MCF 10A (cell line): ENCODE measurements at places on chromosomes 2 and 18.

- no peak for DNase-seq
These were observed 49.0 kb downstream of the SETBP1 start for GRCh38 chr18:44729631-44730101.

- peak; percentile 14 for DNase-seq
These were observed 17.0 kb downstream of the ARHGAP28 start for GRCh38 chr18:6746386-6746960.

GRCh38 chr2:234885886-234886285, 65.9 kb upstream of the SH3BP4 start:
- no peak for DNase-seq

GRCh38 chr18:58632552-58632951, 3.7 kb upstream of the ALPK2 start:
- DNase-seq: no peak

DNA sequence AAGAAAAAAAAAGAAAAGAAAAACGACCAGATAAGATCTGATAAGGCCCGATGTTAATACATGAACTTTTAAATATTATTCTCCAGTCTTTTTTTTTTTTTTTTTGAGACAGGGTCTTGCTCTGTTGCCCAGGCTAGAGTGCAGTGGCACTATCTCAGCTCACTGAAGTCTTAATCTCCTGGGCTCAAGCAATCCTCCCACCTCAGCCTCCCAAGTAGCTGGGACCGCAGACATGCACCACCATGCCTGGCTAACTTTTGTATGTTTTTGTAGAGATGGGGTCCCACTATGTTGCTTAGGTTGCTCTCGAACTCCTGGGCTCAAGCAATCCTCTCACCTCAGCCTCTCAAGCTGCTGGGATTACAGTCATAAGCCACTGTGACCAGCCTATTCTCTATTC, 1.6 kb downstream of the ABCG5 start:
- no peak for DNase-seq

DNA sequence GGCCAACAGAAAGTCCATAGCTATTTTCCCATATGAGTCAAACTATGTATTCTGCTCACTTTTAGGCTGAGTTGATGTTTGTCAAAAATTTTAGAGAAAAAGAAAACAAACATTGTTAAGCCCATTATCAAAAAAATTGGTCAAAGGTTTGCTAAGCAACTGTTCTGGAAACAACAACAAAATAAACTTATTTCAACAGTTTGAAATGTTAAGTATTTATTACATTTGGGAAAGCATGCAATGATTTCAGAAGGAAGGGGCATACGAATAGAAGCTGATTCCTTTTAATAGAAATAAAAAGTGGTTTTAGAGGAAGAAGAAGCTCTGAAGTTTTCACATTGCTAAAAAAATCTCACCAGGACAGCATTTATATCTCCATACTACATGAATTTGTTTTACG, 1837.5 kb upstream of the CELF4 start:
- no peak for DNase-seq

GRCh38 chr2:83565181-83565580, 893.9 kb downstream of the SUCLG1 start:
- no peak for DNase-seq

DNA sequence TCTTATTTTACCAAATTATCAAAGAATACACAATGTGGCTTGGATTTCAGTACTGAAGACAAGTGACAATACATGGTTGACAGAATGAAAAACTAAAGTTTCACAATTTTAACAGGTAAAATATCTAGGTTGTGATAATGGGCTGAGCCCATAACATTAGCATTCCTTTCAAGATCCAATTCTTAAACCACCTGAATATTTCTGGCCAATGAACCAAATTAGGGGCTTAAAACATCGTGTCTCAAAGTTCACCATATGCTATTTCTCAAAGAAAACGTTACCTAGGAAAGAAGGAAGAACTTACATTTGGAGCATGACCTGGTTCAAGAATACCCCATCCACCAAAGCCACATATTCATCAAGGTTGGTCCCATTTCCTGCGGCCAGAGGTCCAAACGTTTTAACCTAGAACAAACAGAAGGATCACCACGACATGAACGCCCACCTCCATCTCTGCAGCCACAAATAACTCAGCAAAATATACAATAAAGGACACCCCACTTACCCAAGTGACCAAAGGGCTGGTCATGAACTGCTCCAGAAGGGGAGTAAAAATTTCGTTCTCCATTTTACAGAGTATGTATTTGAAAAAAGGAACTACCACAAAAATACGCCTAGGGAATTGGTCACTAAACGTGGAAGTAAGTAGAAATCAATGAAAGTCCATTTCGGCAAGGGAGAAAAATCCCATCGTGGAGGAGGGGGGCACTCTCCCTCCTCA, 984 bp downstream of the CCDC88A start:
- DNase-seq: peak; percentile 36

- DNase-seq: no peak
These were observed 249.3 kb upstream of the MYT1L start for GRCh38 chr2:2580341-2580740.

DNA sequence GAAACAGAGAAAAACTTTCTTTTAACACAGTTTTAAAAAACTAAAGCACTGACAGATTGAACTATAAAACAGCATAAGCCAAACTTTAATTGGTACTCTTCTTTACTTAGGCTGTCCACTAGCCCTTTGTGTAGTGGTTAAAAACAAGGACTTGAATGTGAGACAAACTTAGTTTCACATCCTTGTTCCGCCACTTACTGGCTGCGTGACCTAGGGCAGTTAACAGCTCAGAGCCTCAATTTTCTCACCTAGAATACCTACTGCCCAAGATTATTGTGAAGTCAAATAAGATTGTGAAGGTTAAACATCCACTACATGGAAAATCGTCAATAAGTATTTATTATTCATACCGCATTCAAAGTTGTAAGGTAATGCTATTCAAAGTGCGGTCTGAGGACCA, 2.0 kb downstream of the WDR35 start:
- DNase-seq: no peak

GRCh38 chr2:46248171-46248570, 49.0 kb upstream of the EPAS1 start:
- DNase-seq: no peak

DNA sequence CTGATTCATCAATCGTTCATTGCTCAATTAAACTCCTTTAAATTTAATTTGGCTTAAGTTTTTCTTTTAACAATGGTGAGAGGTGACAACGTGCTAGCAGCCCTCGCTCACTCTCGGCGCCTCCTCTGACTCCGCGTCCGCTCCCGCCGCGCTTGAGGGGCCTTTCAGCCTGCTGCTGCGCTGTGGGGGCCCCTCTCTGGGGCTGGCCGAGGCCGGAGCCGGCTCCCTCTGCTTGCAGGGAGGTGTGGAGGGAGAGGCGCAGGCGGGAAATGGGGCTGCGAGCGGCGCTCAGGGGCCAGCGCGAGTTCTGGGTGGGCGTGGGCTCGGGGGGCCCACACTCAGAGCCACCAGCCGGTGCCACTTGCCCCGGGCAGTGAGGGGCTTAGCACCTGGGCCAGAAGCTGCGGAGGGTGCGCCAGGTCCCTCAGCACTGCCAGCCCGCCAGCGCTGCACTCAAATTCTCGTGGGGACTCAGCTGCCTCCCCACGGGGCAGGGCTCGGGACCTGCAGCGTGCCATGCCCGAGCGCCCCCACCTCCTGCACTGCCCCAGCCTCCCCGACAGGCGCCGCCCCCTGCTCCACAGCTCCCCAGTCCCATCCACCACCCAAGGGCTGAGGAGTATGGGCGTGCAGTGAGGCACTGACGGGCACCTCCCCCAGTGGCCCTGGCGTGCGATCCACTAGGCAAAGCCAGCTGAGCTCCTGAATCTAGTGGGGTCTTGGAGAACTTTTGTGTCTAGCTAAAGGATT, 19.6 kb downstream of the ANKMY1 start:
- no peak for DNase-seq

- DNase-seq: no peak
These were observed 523.9 kb downstream of the TNS1 start for GRCh38 chr2:217478831-217479455.

GRCh38 chr18:46411191-46411828, 245.7 kb downstream of the LOXHD1 start:
- no peak for DNase-seq

DNA sequence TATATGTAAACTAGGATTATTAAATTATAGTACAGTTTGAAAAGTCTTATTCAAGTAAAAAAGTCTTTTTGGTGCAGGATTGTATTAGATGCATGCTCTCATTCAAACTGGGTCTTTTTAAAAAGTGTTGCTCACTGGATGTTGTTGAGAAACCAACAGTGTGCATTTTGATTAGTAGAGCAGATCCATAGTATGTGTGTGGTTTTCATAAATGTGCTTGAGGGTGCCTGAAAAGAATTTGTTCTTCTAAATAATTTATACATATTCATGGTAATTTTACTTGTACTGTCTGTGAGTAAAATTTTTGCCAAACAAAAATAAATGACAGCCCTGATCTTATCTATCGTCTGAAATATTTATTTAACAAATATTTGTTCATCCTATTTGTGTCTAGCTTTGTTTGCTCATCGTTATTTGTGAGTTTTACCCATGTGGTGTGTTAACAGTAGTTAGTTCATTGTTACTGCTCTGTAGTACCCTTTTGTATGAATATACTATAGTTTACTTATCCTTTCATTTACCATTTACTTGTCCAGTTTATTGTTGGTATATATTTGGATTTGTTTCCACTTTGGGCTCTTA, 50.4 kb downstream of the PTPN4 start:
- no peak for DNase-seq

- no peak for DNase-seq
These were observed 42.9 kb downstream of the AGAP1 start for GRCh38 chr2:235536711-235537110.

DNA sequence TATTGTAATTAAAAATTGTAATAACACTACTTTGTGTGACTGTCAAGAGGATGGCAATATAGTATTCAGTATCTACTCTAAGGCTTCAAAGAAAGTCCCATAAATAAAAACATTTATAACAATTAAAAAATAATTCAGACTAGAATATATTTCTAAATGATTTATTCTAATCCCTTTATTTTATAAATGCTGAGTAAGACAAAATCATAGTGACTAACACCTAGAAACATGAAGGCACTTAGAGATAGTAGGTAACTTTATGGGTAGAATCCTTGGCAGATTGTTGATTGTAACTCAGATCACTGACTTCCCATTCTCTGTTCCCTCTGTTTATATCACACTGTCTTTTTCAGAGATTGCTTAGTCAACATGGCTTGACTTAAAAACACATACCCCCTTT, 78.6 kb upstream of the EPB41L5 start:
- no peak for DNase-seq

DNA sequence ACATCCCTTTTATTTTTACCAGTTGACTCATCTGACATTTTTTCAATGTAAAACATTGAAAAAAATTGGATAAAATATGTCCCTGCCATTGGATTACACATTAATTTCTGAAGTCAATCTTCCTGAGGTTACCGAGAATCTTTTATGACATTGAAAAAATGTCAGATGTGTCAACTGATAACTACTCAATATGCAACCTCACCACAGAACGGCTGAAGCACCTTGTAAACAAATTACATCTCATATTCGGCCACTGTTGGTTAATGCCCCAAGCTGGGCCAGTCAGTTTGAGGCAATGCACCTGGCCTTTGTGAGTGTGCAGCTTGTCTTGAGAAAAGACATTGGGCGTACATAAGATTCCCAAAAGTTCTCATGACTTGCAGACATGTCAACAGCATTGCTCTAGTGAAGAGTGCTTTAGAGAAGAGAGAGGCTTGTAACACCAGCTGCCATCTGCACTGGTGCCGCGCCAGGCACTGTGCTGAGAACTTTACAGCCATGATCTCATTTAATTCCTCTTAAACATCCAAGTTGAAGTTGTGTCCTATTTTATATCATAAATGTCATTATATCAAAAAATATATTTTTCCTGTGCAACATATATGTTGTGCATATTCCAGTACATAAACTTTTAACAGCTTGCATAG, 112.7 kb upstream of the SLC35G4 start:
- DNase-seq: no peak

DNA sequence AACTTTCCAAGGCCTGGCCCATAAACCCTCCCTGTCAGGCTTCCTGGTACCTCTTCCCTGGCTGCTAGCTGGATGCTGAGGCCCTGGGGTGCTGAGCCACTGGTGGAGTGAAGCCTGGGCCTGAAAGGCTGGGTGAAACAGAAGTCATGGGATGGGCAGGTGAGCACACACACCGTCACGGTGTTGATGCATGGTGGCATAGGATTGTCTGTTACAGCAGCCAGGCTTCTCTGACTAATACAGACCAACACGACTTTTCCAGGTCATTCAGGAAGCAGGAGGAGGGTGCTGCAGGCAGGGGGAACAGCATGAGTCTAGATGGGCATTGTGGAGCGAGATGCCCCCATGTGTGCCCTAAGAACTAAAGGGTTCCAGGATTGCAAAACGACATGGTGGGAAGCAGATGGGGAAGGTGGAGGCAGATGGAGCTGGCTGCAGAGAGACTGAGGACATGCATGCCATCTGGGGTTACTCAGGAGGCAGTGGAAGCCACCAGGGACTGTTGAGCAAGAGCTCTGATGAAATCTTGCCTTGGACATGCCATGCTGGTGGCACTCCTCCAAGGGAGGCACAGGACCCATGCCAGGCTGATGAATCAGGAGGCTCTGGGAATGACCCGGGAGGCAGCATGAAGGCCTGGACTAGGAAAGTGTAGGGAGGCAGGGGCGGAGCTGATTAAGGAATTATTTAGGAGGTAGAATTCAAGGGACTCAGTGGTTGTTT, 480.9 kb downstream of the TSN start:
- DNase-seq: peak; percentile 99

DNA sequence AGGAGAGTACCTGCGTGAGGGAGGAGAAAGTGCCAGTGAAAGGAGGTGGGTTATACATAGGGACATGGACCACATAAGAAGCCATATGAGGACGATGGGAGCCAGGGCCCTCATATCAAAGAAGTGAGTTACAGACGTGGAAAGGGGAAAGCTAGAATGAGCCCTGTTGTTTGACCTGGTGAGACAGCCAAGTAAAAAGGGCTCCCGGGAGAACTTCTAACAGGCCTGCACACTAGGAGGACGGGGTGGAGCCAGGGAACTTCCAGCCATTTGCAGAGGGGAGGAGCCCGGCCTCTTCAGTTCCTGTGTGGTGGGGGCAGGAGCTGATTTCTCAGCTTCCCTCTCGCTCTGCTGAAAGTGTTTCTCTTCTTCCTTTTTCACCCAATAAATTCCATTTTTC, 84.1 kb upstream of the SLC66A3 start:
- no peak for DNase-seq

DNA sequence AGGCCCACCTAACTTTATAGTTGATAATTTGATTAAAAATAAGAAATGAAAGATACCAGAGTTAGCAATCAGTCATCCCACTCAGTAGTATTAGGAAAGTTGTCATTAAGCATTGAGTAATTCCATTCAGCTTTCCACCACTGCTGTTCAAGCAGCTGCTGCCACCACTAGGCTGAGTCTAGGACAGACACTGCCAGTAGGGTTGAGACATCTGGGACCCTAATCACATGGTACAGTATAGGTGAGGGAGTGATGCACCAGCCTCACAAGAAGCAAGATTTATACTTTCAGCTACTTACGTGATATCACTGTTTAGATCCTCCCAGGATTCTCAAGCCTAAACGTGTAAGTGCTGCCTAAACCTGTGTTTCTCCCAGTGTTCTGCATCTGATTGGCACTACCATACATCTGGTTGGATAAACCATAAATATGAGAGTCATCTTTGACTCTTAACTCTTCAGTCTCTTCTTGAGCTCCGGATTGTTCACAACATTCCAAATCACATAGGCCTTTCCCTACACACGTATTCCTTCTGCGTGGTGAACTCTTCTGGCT, 3.2 kb downstream of the UBXN4 start:
- DNase-seq: peak; percentile 70
